Type B pancreatic cell (in vitro differentiated cells): ENCODE measurements at places on chromosomes 13 and 19. TPM values are rescaled to one million over a fixed set of nuclear protein-coding genes. Genes with fewer than 3 reads are reported as not detected.
A peak's percentile ranks its signal among the peaks of the same experiment; 100 is the strongest.

Gene NLRP11
- not detected in 2 replicates for total RNA-seq

- no peaks in the 10 kb centered on the region for H3K27me3 ChIP-seq
- peaks cover 67% of the 10 kb centered on the region for H3K4me1 ChIP-seq
- no peak for DNase-seq
- peak overlapping the region; percentile 57 for H3K4me3 ChIP-seq
- H3K36me3 ChIP-seq = no peaks in the 10 kb centered on the region
These were observed 5.0 kb downstream of the PAK4 start for GRCh38 chr19:39130337-39131254.

DNA sequence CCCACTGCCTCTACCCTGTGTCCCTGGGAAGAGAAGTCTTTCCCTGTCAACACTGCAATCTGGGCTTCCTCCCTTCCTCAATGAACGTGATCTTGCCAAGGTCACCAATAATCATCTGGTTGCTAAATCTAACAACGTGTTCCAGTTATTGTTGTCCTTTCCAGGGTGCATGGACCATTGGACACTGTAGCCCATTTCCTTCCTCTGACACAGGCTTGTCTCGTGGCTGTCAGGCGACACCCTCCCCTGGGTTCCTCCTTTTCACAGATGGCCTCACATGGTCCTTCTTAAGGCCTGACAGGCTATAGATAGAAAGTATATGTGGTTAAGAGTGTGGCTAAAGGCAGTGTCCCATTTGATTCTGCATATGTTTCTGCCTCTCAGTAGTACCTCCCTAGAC, 67.7 kb upstream of the STARD13 start:
- no peak for DNase-seq
- H3K27me3 ChIP-seq = peaks cover 43% of the 10 kb centered on the region
- no peaks in the 10 kb centered on the region for H3K36me3 ChIP-seq
- H3K27ac ChIP-seq = no peak overlapping the region
- H3K4me3 ChIP-seq = no peak overlapping the region

DNA sequence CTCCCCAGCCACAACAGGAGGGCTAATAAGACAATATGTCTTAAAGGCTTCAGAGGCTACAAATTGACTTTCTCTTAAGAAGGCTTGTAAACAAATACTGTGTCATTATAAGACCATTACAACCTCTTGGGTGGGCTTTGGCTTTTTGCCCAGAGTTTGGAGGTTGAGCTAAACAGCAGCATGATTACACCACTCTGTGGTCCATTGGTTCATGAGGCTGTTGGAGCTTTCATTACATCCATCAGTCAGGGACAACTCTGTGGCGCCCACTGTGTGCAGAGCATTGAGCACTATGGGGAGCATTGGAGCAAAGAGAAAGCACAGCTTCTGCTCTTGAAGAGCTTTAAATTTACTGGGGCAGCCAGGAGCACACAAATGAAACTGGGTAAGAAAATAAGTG, 75.9 kb downstream of the TNFSF11 start:
- DNase-seq = no peak
- no peaks in the 10 kb centered on the region for H3K27me3 ChIP-seq
- H3K4me1 ChIP-seq = peaks cover 19% of the 10 kb centered on the region
- no peak overlapping the region for H3K4me3 ChIP-seq
- H3K27ac ChIP-seq = no peak overlapping the region

Gene RXFP2
- total RNA-seq = 0.80 TPM in 1 of 2 replicates, not detected in the other

Gene ZNF700
- 14.1 and 16.1 TPM in 2 replicates for total RNA-seq

DNA sequence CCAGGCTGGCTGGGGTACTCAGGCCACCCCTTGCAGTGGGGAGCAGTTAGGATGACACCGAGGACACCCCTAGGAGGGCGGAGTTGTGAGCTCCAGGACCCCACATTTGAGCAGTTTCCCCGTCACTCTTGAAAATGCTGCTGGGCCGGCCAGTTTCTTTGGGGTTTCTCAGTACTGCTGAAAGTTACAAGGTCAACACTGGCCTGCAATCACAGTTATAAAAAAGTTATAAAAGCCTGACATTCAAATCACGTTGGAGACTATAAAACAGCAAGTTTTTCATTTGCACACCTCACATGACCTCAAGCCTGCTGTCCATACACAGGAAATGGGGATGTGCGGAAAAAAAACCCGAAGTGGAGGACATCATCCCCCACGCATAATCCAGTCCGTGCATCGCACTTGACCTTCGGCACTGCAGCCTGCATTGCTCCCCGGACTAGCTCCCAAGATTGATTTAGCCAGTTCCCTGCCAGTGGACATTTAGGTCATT, 27.0 kb downstream of the DNM2 start:
- peak overlapping the region; percentile 41 for H3K27ac ChIP-seq
- H3K4me1 ChIP-seq = peaks cover 39% of the 10 kb centered on the region
- no peak for DNase-seq
- peak overlapping the region; percentile 47 for H3K4me3 ChIP-seq
- no peaks in the 10 kb centered on the region for H3K27me3 ChIP-seq
- H3K36me3 ChIP-seq = peaks cover 13% of the 10 kb centered on the region

- no peaks in the 10 kb centered on the region for H3K4me1 ChIP-seq
- no peak for DNase-seq
- no peaks in the 10 kb centered on the region for H3K27me3 ChIP-seq
- H3K27ac ChIP-seq = no peak overlapping the region
- no peak overlapping the region for H3K4me3 ChIP-seq
- H3K36me3 ChIP-seq = no peaks in the 10 kb centered on the region
These were observed 186.2 kb downstream of the POSTN start for GRCh38 chr13:37412241-37412921.
